ENCODE measurements at places on chromosomes 4 and X.

DNA sequence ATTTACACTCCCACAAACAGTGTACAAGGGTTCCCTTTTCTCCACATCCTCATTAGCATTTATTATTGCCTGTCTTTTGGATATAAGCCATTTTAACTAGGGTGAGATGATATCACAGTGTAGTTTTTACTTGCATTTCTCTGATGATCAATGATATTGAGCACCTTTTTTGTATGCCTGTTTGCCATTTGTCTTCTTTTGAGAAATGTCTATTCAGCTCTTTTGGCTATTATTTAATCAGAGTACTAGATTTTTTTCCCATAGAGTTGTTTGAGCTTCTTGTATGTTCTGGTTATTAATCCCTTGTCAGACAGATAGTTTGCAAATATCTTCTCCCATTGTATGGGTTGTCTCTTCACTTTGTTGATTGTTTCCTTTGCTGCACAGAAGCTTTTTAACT is 190.6 kb downstream of the MAGEB17 start:
- DNase-seq, result no peak

DNA sequence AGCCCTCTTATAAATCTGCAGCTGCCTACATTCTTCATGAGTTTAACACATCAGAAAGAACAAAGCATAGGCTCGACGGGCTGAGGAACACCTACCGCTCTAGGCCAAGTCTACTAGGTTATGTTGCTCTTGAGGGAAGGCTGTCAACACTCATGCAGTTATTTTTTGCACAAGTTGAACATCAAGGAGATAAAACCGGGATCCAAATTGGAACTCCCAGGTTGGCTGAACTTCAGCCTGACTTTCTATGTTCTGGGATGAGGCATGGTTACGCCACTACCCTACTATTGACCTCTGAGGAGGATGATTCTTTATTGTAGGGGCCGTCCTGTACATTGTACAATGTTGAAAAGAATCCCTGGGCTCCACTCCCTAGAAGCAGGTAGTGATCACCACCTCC is 37.3 kb upstream of the ARSH start:
- no peak for DNase-seq

DNA sequence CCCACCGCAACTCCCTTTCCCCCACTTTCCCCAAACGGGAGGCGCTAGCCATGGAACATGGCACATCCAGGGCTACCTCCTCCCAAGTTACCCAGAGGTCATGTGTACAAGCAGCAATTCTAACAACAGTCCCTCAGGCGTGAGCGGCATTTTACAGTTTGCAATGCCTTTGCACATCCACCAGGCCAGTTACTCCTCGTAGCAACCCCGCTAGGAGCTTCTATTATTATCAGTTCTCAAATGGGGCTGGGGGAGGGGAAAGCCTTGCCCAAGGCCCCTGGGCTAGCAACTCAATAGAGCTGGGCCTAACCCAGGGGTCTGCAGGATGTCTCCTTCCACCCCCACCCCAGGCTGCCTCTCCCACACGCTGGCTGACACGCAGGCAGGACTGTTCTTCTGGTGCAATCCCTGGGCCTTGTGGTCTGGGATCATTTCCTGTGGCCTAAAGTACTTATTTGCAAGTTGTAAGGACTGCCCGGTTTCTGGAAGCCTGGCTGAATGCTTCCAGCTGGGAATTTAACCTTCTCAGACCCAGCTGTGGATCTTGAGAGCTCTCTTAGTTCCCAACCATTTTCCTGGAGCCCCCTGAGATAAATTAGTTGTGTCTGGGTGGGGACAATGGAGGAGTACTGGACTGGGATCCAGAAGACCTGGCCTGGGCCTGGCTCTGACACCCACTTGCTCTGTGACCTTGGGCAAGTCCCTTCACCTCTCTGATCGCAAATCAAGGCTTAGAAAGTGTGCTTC is 27.7 kb downstream of the PJA1 start:
- DNase-seq, result peak; percentile 75

DNA sequence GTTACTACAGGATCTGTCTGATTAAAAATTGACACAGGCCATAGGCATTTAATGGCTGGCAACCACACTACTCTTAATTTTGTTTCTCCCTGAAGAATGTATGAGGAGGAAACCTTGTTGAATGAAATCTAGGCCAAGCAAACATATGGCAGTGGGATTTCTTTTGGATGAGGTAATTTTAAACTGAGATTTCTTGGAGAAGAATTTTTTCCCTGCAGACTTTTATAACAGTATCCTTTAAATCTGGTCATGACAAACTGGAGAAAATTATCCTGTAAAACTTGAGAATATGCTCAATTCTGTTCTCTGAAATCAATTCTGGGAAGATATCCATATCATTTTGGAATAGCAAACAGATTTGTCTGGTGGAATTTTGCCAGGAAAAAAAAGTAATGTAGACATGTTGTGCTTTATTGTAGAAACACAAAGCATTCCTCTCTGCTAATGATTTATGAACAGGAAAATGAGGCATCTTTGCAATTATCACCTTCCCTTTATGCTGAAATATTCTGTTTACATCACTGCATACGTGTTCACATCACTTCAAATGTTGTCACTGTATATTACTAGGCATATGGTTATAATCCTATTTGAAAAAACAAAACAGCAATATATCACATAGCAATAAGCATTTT is 108.3 kb upstream of the ARSJ start:
- peak; percentile 94 for DNase-seq

GRCh38 chr4:104490770-104491480 is 3.8 kb downstream of the CXXC4 start:
- peak; percentile 73 for DNase-seq

GRCh38 chr4:54863571-54864255 is 206.0 kb downstream of the KIT start:
- DNase-seq, result no peak

DNA sequence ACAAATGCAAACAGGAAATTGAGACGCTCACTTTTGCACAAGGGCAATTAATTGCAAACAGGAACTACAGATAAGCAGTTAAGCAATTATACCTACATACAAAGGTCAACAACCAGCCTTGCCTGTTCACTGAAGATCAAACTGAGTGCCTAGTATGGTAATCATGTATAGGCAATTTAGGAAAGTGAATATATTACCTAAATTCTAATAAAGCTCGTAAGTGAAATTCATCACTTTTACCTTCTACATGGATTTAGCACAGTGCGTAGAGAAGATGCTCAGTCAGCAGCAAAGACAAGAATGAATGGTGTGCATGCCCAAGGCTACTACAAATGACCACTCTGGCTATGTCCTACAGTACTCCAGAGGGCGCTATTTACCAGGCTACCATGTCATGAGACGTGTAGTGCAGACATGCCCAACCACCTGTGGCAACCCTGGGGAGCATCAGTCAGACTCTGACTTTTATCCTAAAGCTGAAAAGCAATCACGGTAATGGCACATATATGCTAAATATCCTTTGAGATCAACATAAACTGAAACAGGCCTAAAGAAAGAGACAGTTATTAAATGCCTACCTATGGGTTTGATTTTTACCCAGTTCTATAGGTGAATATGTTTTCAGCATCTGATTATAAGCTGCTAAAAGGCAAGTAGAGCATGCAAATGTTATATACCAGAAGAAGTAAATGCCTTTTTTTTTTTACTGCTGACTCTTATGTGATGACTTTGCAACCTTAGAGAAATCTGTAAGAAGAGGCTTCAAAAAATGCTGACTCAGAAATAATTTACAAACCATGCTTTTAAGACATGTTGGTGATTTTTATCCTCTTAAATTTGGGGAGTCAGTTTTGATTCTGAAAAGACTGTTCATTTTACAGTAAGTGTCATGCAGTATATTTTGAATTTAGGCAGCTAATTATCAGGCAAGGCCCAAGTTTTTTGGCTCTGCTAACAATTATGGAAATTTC is 178.0 kb downstream of the PPP3CA start:
- peak; percentile 57 for DNase-seq

- no peak for DNase-seq
Measured at GRCh38 chr4:85408301-85408700, 66.6 kb upstream of the ARHGAP24 start.

DNA sequence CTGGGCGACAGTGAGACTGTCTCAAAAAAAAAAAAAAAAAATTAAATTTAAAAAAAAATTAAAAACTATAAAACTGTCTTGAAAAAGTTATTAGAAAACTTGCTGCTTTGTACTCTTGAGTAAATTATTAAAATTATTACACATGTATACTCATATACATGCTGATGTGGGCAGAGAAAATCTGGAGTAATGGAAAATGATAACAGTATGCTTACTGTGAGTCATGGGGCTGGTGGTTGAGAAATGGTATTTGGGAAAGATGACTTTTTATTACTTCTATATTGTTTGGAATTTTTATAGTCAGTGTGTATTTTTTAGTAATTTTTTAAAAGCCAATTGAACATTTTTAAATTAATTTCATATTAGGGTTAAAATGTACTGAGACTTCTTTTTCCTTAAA is 7.5 kb downstream of the YY2 start:
- no peak for DNase-seq

DNA sequence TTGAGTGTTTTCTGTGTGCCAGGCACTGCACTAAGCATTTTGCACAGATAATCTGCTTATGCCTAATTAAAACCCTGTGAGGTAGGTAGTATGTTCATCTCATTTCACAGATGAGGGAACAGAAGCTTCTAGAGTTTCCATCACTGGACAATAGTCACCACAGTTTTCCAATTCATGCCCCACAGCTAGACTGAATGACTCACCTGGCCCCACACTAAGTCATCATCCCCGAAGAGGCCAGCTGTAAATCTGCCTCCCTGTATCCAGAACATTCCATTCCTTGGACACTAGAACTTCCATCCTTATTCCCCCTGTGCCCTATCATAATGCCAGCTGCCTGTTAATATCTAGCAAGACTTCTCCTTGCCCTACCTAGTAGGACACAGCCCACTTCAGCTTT is 40.9 kb upstream of the NYX start:
- DNase-seq, result peak; percentile 4
